ENCODE measurements at places on chromosomes 6 and 20.

DNA sequence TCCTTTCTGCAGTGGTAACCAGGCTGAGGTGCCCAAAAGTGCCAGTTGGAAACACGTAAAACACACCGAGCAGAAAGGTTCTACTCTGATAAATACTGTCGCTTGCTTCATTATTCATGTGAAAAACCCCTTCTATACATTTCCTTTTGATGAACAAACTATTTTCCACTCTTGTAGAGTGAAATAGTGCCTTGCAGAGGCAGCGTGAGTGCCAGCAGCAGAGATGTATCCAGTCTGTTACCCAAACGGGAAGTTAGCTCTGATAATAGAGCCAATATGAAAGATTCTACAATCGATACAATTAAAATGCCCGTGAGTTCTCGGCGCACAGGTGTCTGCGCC, 1.5 kb downstream of the ZBTB46 start:
- no peak for DNase-seq

- peak; percentile 92 for DNase-seq
Measured at GRCh38 chr6:26532699-26533531, 5.3 kb upstream of the HMGN4 start.

DNA sequence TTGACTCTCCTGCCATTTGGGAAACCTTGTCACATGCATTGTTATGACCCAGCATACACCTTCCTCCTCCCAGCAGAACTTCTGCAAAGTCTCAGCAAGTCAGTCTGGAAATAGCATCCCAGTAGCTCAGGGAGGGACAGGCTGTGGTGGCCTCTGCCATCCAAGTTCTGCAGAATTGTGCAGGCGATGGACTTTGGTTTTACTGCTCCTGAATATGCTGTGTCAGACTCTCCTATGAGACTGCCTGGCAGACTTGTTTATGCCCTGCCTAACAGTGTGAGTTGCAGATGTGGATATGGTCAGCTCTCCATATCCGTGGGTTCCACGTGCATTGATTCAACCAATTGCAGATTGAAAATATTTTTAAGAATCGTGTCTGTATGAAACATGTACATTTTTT, 52.8 kb downstream of the SNRNP48 start:
- DNase-seq = no peak

- DNase-seq = peak; percentile 49
Measured at GRCh38 chr6:114096561-114097172, 125.7 kb upstream of the HDAC2 start.

DNA sequence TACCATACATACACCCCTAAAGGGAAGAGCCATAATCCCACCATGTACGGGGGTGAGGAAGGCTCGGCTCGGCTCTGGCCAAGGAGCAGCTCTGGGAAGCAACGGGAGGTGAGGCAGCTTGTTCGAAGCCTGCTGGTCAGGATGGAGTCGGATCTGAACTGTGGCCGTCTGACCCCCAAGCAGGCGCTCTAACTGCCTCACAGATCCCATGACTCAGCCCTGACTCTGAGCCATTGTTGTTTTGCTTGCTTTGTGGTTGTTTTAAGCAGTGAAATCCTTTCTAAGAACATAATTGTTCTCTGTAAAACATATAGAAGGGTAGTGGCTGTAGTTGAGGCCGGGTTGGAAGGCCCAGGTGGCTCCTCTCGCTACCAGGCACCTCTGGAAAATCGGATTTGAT, 10.9 kb downstream of the C6orf132 start:
- DNase-seq = peak; percentile 68

DNA sequence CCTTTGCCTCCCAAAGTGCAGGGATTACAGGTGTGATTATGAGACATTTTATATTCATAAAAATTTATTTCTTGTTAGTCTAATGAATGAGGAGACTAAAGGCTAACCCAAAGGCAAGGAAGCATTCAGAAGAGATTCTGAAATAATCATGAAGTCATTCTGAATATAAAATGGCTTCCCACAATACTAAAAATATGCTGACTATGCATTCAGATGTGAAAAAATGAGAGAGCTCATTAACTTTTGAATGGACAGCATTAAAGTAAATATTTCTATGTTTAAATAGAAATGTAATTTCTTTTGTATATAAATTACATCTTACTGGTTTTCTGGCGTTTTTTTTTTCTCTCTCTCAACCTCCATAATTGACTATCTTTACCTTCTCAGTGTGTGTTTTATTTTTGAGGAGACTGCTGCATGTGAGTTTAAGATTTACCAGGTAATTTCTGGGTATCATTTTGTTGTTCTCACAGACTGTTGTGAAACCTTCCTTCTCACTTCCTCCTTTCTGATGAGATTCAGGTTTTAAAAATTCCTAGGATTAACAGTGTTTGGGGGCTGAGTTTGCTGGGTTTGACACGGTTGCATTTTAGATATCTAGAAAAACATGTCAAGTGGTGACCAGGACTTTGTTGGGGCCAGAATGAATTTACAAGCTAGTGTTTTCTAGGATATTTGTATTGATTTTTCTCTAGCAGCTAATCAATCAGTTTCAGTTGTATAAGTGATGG, 316.6 kb downstream of the CDKAL1 start:
- DNase-seq = no peak

- no peak for DNase-seq
Measured at GRCh38 chr20:24359321-24360027, 110.0 kb upstream of the SYNDIG1 start.

DNA sequence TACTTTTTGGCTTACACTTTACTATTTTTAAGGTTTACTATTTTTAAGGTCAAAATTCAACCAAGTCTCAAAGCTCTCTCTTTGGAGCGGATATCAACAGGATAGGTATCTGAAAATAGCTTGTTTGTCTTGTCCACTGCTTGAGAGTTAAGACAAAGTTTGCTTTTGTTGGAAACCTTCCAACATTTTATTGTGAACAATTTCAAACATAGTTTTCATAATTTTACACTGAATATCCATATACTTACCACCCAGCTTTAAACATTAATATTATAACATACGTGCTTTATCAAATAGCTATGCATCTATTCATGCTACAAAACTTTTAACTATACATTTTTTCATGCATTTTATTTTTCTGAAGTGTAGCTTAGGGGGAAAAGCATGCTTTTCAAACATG, 109.9 kb downstream of the FYN start:
- peak; percentile 77 for DNase-seq

DNA sequence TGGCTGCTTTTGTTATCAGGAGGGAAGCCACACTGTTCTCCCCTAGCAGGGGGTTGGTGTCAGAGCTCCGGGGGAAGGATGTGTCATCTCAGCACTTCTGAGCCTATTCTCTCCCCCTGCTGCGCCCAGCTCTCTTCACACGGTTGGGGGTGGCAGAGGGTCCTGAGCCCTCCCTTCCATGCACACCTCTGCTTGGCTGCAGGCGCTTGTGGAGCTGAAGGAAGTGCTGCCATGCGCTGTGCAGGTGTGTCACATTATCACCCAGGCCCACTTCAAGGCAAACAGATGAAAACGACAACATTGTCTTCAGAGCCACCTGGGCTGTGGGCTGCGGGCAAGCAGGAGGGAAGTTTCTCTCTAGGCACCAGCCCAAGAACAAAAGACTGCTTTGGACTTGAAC, 263.4 kb downstream of the BMP7 start:
- DNase-seq = no peak

- DNase-seq = peak; percentile 63
Measured at GRCh38 chr6:141463237-141463977, 669.3 kb upstream of the GJE1 start.

DNA sequence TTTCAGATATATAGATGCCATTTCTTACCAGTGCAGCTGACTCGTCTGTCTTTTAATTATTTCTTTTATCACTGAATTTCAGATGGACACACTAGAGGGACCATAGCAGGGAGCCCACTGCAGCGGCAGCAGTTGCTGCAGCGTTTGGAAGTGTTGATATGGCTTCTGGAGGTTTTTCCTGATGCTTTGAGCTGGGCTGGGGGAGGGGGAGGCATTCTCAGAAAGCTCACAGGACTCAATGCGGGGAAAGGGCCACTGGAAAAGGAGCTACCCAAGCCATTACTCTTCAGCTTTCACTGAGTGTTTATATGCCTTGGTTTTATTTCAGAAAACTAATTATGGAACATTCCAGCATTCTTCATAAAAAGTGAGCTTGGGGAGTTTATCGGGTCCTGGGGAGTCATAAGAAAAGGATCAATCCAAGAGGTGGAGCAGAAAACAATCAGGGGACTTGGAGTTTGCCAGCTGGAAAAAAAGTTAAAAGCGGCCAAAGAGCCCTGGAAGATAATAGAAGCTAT, 740.4 kb upstream of the FLRT3 start:
- DNase-seq = no peak

GRCh38 chr20:11726026-11726425, 191.7 kb upstream of the BTBD3 start:
- peak; percentile 46 for DNase-seq

- no peak for DNase-seq
Measured at GRCh38 chr20:19557291-19557690, 200.8 kb upstream of the RIN2 start.

DNA sequence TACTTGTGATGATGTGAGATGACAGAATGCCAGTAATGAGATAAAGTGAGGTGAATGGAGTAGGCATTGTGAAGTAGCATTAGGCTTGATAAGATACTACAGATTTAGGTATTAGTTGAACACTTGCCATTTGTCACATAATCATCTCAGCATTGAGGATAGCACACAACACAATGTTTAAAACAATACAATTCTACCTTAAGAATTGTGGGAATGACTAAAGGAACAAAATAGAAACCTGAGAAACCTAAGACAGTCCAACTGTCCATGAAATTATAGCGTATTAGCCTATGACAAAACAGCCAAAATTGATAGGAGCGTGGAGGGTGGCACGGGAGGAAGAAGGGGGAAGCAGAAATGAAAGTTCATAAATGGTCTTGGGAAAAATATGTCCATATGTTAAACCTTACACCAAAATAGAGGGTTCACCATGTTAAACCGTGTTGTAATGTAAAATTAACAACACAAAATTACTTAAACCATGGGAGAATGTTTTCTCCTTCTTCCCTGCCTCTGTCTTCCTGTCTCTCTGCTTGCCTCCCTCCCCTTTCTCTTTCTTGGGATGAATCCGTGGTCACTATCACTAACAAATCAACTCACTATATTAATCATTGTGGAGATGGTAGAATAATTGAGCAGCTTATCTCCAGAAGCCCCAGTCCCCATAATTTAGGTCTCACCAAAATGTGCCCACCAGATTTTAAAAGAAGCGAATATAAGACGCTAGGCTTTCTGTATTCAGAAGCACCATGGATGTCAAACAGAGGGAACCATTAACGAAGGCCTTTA, 33.0 kb upstream of the HFE start:
- DNase-seq = peak; percentile 31

DNA sequence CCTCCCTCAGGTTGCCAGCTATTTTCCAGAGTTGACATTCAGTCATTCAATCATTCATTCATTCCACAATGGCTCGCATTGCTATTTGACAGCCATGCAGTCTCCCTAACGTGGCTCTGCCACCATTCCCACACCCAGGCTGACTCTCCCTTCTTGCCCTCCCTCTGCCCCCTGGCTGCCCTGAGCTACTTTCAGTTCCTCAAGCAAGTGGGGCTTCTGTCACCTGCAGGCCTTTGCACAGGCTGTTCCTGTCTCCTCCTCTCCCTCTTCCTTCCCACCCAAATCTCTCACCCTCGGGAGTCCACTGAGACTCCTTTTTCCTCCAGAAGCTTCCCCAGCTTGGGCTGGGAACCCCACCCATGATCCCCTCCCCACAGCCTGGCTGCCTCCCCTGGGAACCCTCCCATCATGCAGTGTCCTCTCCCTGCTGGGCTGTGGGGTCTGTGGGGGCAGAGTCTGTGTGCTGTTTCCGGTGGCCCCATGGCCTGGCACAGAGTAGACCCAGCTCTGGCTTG, 2.6 kb downstream of the PACSIN1 start:
- DNase-seq = no peak

- no peak for DNase-seq
Measured at GRCh38 chr6:97563529-97563928, 280.5 kb upstream of the MMS22L start.

Measured in fibroblast of skin of right biceps (primary cell).